ENCODE measurements at places on chromosomes 2 and 18. TPM values are rescaled to one million over a fixed set of nuclear protein-coding genes. Genes with fewer than 3 reads are reported as not detected.

The BUB1 gene
- total RNA-seq = 48.2 TPM

DNA sequence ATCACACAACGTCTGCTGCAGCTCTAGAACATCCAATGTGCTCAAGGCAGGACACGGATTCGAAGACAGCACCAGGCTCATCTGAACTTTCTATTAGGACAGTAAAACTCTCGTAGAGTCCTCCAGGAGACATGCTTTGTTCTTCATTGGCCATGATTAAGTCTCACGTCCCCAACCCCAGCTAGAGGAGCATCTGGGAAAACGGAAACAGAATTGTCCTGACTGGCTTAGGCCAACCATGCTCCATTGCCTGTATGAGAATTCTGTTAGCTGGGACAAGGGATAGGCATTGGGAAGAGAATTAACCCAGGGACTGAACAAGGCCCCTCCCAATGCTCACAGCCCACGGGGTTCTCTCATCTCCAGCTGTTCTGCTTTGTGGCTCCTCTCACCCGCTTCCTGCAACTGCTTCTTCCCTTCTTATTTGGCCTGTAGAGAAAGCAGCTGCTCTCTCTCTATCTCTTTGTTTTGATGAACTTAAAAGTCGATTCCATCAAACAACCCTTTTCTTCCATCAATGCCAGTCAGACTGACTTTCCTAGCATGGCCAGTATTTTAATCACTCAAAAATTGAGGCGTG, 75.6 kb downstream of the C1QL2 start:
- no peak overlapping the region for H3K27ac ChIP-seq
- no peak for DNase-seq
- no peaks in the 10 kb centered on the region for H3K36me3 ChIP-seq
- no peaks in the 10 kb centered on the region for H3K4me1 ChIP-seq
- no peaks in the 10 kb centered on the region for H3K27me3 ChIP-seq

- H3K4me3 ChIP-seq = no peak overlapping the region
- no peaks in the 10 kb centered on the region for H3K27me3 ChIP-seq
- no peaks in the 10 kb centered on the region for H3K4me1 ChIP-seq
- H3K36me3 ChIP-seq = no peaks in the 10 kb centered on the region
Measured at GRCh38 chr18:68480196-68480595, 234.7 kb downstream of the TMX3 start.

- peak; percentile 60 for DNase-seq
- H3K36me3 ChIP-seq = peaks cover 2% of the 10 kb centered on the region
- H3K27me3 ChIP-seq = no peaks in the 10 kb centered on the region
- peaks cover 24% of the 10 kb centered on the region for H3K4me1 ChIP-seq
- H3K27ac ChIP-seq = no peak overlapping the region
Measured at GRCh38 chr2:45145073-45145899, 136.0 kb upstream of the SIX2 start.

GRCh38 chr2:14756981-14757657, 124.6 kb downstream of the LRATD1 start:
- H3K4me3 ChIP-seq = no peak overlapping the region
- H3K27ac ChIP-seq = no peak overlapping the region
- DNase-seq = no peak
- H3K36me3 ChIP-seq = no peaks in the 10 kb centered on the region
- no peaks in the 10 kb centered on the region for H3K27me3 ChIP-seq

DNA sequence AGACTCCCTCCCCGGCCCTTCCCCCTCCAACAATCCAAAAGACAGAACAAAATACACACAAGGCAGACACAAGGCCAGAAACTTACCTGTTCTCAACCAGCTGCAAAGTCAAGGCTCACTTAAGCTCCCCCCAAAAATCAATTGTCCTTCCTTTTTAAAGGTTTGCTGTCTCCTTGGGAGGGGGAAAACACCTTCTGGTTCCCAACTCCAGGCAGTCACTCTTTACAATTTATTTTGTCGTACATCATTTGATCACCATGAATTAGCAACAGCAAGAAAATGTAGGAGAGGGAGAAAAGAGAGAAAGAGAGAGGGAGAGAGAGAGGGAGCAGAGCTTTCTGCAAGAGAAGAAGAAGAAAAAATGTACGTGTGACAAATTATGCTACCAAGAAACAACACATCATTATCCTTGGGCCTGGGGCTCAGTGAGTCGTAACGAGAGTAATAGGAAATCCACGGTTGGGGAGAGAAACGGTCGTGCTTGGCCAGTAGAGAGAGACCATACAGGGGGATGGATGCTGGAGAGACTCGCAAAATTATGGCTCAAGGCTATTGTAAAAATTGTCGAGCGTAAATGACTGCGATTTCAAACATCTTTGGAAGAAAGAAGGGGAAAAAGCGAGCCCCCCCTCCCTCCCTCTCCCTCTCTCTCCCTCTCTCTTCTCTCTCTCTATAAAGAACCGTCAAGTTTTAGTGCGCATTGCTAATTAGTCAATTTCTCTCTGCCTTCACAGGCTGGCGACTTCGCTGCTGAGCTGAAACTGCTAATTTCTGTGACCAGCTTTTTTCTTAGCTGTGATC, at the start of gene KLHL14:
TSS of gene KLHL14 (minus strand) at position 443 of the 801 bp plus-strand sequence. CDS start 2,432 bp downstream, outside the sequence.
- H3K4me1 ChIP-seq = peaks cover 56% of the 10 kb centered on the region
- peak; percentile 85 for DNase-seq
- H3K36me3 ChIP-seq = no peaks in the 10 kb centered on the region

The SIX3 gene
- not detected for total RNA-seq

GRCh38 chr2:204364860-204365535, 180.3 kb upstream of the PARD3B start:
- H3K27me3 ChIP-seq = 0 out of 2 replicates have a peak, but pooled peaks cover 2% of the 10 kb centered on the region
- DNase-seq = no peak
- no peaks in the 10 kb centered on the region for H3K4me1 ChIP-seq
- H3K27ac ChIP-seq = no peak overlapping the region
- no peaks in the 10 kb centered on the region for H3K36me3 ChIP-seq

The ACKR3 gene
- 0.40 TPM for total RNA-seq

GRCh38 chr2:47617523-47618271, 165.2 kb upstream of the MSH6 start:
- H3K27me3 ChIP-seq = no peaks in the 10 kb centered on the region
- H3K4me1 ChIP-seq = peaks cover 4% of the 10 kb centered on the region
- H3K4me3 ChIP-seq = no peak overlapping the region

DNA sequence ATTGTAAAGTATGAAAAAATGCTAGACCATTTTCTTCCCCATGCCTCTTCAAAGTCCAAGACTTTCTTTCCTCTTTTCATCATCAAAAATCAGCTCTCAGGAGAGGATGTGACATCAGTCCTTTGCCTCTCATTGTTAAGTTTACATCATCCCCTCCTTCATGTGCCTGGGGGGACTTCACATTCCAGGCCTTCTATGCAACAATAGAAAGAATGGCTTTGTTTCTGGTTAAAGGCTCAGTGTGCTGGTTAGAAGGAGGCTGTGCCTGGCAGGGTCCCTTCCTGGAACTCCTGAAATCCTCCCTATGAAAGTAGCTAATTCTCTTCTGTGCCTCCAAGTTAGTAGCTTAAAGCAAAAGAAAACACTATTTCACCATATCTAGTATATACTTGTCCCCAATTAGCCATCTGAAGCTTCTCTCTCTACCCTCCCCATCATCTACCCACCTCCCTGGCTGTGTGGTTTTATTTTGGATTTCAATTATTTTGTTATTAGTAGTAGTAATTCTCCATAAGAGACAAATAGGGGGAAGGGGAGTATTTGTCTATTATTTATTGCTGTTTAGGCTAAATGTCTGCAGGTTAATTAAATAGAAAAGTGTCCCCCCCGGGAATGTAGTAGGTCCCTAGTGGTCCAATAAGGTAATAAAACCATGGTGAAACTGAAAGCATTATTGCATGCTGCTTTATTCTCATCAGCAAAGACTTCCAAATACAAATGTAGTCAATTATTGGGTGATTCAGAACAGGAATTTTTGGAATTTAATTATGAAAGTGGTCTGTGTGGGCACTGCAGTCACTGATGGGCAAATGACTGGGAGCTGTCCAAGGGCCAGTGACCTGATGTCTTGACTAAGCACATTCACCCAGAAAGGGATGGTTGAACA, 69.0 kb downstream of the CPO start:
- no peak overlapping the region for H3K4me3 ChIP-seq
- DNase-seq = no peak
- H3K4me1 ChIP-seq = no peaks in the 10 kb centered on the region
- H3K27me3 ChIP-seq = no peaks in the 10 kb centered on the region
- H3K36me3 ChIP-seq = no peaks in the 10 kb centered on the region

Data from Karpas-422 (cell line).